ENCODE measurements at places on chromosomes 5 and 9.

DNA sequence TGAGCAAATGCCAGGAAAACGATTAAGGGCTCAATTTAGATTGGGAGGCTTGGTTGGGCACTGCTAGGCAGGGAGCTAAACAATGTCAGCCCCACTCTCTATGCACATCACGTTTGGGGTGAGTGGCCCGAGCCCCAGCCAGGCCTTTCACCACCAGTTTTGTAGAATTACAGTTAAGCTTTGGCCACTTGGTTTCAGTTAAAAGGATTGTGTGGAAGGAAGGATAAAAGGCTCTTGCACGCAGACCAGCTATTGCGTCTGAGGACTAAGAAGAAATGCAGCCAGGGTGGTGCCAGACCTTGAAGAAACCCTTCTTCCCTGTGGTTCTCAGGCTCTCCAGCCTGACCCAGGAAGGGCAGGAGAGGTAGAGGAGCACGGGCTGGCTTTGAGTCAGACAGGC lies 125.3 kb upstream of the SLC44A1 start:
- no peak for DNase-seq

DNA sequence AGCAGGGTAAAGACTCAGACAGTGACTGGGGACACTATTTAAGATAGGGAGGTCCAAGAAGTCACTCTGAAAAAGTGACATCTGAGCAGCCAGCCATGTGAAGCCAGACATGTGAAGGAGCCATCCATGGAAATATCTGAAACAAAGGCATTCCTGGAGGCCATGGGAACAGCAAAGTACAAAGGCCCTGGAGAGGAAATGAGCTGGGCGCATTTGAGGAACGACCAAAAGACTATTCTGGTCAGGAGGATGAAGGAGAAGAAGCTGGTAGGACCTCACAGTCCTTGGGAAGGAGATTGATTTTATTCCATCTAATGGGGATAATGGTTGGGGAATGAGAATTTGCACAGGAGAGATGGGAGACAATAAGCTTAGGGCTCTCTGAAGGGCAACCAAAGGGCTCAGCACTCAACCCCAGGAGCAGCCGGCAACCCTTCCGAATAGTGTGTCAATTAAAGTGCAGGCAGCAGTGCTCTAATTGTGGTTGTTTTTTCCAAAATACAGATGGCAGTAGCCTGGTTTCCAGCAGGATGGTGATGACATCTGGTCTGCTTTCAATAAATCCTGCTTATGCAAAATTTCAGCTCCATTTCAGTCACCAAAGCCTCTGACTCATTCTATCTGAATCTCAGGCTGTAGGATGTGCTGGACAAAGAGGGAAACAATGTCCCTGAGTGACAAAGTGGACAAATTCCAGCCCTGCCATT lies 26.7 kb downstream of the FOXI1 start:
- DNase-seq: no peak

DNA sequence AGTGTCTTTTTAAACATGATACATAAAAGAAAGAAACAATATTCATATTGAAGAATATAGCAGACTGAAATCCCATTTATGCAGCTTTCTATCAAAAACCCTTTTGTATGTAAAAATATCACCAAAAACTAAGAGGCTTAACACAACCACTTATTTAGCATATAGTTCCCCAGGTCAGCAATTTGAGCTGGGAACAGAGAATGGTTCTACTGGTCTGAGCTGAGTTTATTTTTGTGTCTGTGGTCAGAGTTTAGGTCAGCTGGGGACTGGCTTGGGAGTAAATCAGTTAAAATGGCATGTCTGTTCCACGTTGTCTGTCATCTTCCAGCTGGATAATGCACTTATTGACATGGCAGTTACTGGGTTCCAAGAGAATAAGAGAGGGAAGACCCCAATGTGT lies 165.0 kb downstream of the TMEM232 start:
- DNase-seq: no peak

- no peak for DNase-seq
These were observed 117.9 kb downstream of the NRG2 start for GRCh38 chr5:139925216-139925562.

DNA sequence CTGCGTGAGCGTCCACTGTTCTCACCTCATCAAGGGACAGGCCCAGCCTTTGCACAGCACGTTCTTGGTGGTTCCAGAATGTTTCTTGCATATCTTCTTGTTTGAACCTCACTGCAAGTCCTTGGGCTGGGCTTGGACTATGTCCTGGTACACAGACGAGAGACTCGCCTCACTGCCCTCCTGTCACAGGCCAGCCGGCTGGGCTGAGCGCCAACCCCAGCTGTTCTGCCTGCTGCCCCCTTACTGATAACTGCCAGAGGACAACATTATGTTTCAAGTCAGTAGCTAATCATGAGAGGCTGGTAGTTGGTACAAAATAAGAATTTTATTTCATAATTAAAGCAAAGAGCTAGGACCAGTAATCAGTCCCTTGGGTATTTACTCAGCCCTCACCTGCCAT lies 52.8 kb upstream of the LRRTM2 start:
- DNase-seq: no peak

DNA sequence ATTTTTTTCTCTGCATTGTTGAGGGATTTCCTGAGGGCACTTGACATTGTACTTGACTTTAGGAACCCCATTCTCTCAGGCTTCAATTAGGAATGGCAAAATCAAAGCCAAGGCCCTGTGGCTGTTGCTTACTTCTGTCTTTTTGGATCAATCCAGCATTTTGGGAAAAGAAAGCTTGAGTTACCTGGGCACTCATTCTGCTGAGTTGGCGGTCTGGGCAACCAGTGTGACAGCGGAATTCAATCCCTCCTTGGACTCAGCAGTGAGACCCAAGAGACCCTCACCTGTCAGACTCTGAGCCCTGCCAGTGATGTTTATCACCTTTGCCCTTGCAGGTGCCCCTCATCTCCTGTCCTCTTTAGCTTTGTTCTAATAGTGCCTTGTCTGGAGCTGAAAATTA lies 225.3 kb downstream of the PAPPA start:
- DNase-seq: no peak

Measured in T-helper 9 cell (primary cell).